ENCODE measurements at places on chromosomes 12 and 14. TPM values are rescaled to one million over a fixed set of nuclear protein-coding genes. Genes with fewer than 3 reads are reported as not detected.

DNA sequence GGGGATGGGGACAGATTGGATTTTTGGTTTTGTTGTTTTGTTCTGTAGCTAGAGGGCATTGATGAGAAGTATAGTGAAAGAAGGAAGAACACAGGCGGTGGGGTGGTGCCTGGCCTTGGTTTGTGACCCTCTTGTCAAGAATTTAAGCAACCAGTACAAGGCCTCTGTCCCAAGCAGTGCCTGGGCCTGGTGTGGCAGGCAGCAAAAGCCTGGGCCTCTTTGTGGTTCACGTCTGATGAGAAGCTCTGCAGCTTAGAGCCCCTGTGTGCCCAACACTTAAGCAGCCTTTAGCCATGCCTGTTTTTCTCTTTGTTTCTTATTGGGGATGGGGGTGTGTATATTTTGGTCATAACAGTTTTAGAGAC, 98.0 kb downstream of the PPP2R5C start:
- DNase-seq, result no peak

- DNase-seq, result no peak
Observed at GRCh38 chr14:21379338-21379737, 4.5 kb downstream of the SUPT16H start.

- DNase-seq, result no peak
Observed at GRCh38 chr12:48767521-48767920, 21.4 kb downstream of the ADCY6 start.

DNA sequence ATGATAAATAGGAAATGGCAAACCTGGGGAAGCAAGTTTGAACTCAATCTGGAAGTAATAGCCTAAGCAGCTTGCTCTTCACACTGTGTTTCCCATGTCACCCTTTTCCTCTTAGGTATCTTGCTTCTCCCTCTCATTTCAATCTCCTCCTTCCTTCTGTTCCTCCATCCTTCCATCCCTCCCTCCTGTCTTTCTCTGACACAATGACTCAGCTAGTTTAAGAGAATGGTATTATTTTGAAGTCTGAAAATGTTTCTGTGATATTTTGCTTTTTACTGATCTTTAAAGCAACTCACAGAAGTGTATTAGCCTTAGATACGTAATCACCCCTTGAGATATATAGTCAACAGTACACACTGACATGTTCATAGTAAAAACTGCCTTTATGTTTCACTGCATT, 55.9 kb upstream of the FGD4 start:
- no peak for DNase-seq

GRCh38 chr14:78758333-78758732, 588.2 kb downstream of the NRXN3 start:
- peak; percentile 9 for DNase-seq

DNA sequence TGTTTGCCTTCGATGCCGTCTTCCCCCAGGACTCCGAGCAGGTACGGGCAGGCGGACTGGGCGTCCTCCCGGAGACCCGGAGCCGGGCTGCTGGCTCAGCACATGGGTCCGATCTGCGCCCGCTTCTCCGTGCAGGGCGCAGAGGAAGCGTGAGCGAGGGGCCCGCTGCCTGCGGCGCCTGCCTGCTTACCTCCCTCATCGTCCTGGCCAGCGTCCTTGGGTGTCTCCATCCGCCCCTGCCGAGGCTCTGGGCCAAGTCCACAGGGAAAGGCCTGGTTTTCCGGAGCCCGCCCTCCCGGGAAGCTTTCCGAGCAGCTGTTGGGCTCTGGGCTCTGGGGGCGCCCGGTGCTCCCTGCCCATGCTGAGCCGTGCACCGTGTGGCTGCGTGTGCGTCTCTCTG, 33.5 kb downstream of the KIF26A start:
- DNase-seq, result no peak

DNA sequence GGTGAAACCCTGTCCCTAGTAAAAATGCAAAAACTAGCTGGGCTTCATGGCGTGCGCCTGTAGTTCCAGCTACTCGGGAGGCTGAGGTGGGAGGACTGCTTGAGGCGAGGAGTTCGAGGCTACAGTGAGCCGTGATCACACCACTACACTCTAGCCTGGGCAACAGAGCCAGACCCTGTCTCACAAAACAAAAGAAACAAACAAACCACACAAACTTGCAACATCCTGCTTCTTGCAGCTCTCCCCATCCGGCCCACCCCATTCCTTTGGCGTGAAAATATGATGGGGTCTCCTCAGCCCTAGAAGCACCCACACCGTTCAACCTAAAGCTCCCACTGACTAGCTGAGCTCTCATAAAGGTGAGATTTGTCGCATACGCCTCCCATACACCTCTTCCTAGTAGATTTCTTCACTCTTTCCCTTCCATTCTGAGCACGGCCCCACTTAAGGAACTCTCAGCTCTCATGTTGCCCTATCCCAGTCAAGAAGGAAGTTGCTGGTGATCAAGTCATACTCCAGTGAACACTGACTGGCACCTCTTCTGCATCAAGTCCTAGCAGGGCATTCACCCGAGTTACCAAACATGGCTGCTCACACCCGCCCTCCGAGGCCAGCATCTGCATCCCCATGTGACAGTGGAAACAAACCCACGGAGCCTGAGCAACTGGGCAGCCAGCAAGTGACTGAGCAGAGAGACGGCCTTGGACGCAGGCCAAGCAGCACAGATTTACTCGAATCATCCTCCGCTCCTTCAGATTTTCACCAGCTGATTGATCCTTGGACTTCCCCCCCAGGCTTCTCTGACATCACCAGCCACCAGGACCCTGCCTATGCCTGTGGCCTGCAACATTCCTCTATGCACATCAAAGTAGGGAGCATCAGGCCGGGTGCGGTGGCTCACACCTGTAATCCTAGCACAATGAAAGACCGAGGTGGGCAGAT, 18.9 kb upstream of the CD27 start:
- no peak for DNase-seq

DNA sequence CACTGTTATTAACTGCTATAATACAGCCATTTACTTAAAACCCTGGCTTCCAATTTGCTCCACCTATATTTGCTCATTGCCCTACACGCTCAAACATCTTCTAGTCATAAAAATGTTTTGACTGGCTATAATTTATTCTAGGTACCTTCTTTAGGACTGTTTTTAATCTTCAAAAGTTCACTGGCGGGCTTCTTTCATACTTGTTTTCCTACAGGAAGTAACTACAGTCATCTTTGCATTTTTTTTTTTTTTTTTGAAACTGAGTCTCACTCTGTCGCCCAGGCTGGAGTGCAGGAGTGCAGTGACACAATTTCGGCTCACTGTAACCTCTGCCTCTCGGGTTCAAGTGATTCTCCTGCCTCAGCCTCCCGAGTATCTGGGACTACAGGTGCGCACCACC, 32.5 kb downstream of the MPHOSPH9 start:
- no peak for DNase-seq

DNA sequence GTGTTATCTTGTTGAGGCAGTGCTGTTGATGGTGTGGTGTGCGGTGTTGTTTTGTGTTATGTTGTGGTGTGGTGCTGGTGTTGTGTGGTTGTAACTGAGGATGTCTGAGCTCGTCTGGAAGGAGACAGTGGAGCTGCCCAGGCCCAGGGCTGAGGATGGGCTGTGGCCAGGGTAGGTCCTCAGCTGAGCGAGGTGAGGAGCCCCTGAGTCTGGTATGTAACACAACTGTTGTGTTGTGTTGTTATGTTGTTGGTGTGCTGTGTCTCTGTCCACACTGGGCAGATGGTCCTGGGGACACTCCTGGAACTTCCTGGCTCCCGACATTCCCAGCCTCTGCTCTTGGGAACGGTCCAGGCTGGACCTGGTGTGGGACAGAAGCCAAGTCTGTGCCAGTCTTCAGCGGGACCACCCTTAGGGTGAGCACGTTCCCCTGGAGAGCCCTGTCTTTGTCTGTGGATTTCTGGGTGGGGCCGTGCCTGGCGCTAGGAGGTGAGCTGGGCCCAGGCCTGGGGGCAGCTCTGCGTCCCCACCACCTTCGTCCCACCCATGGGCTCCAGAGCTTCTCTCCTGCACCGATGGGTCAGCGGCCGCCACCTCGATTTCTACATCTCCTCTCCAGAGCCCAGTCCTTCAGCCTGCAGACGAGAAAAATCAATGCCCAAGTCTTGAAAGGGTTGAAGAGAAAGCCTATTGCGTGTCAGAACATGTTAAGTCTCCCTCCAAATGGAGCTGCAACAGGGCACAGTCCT, 27.4 kb upstream of the SFSWAP start:
- DNase-seq, result no peak

- DNase-seq, result no peak
Observed at GRCh38 chr14:31166271-31166561, 41.4 kb downstream of the HECTD1 start.

GRCh38 chr12:106249411-106250135, 1.8 kb upstream of the CKAP4 start:
- no peak for DNase-seq

The CMTM5 gene
- total RNA-seq, result not detected

The ADAM21 gene
- 0.49 TPM for total RNA-seq

GRCh38 chr12:122009741-122010140, 11.9 kb upstream of the BCL7A start:
- no peak for DNase-seq

The ARPC3 gene
- total RNA-seq, result 987 TPM

All from M059J (cell line).